Psoas muscle (tissue), 8 donors: ENCODE measurements at places on chromosomes 3 and 15.

- no peak for DNase-seq
Measured at GRCh38 chr3:49636883-49637609, 37.1 kb upstream of the APEH start.

DNA sequence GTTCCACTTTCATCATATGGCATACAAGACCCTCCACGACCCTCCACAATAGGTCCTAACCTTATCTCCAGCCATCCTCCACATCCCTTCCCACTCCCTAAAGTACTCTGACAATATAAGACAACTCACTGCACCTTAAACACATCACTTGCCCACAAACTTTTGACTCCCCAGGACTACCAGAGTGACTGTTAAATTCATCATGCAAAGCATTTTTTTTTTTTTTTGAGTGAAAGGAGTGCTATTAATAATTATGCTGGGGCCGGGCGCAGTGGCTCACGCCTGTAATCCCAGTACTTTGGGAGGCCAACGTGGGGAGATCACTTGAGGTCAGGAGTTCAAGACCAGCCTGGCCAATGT, 55.8 kb downstream of the OSBPL10 start:
- DNase-seq, result no peak

DNA sequence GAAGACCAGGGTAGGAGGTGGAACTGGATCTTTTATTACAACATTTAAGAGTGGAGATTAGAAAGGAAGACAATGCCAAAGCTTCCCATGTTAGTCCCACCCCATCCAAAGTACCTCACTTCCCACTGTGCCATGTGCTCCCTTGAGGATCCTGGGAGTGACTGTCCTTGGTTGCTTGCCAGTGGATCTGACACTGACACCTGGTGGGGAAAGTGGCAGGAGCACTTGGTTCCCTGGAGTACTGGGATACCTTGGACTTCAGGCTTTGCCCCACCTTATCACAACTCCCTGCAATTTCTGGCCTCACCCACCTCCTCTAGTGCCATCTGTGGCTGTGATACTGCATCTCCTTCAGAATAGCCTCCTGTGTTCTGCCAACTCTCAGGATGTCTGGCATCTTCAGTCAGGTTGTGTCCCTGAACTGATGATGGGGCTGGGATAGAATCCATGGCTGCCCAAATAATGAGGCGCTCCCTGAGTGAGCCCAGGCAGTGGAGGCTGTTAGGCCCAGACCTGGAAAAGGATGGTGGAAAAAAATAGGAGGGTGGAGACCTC, 1.3 kb downstream of the ELL3 start:
- peak; percentile 66 for DNase-seq

DNA sequence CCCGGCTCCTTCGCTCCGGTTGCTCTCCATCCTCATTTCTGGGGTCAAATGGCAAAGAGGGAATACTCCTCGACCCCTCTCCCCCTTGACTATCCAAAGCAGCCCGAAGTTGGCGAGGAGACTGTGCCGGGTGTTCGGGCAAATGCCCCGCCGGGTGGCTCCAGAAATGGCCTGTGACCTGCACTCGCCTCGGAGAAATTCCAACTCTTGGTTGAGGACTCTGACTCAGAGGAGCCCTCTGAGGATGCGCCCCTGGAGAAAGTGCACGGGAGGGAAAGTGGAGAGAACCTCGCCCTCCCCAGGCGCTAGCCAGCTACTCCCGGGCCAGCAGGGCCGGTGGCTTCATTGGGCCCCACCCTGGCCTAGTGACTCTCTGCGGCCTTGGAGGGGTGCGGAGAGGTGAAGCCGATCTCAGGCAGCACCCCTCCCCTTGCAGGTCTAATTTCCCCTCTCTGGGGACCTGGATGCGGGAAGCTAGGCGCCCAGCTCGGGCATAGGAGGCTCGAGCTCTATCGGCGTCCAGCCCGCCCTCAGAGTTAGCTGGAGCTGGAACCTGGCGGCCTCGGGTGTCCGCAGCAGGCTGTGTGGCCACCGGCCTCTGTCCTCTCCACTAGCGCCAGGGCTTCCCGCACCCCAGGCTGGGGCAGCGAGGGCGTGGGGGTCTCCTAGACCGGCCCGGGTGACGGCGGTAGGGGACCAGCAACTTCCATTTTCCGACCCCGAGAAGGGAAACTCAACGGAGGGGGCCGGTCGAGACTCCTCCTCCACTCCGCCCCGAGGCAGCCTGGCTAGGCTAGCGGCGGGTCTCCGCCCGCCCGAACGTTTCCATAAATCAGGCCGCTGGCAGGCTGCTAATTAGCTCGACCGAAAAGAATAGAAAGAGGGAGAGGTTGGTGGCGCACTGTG, 29.4 kb downstream of the NR2F2 start:
- DNase-seq, result no peak

GRCh38 chr3:64508140-64508539, 179.7 kb downstream of the ADAMTS9 start:
- no peak for DNase-seq

- no peak for DNase-seq
Measured at GRCh38 chr3:15216501-15216900, 10.5 kb downstream of the CAPN7 start.

DNA sequence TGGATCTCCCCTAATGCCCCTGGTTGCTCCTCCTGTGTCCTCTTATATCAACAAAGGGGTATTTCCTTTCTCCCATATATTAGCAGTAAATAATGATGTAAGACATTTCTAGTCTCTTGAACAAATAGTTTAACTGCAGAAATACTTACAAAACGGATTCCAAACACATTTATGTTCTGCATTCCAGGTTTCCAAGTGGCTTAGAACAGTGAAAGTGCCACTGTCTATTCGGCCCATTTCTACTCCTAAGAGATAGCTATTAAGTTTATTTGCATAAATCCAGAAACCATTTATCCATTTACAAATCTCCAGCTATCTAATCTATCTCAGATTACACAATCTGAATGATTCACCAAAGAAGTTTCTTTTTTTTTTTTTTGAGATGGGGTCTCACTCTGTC, 55.8 kb upstream of the FRMD4B start:
- no peak for DNase-seq

- no peak for DNase-seq
Measured at GRCh38 chr3:171388527-171388926, 71.7 kb downstream of the TNIK start.

- DNase-seq, result no peak
Measured at GRCh38 chr15:56351957-56352506, 13.2 kb upstream of the TEX9 start.
